ENCODE measurements at places on chromosomes 3 and 15.

DNA sequence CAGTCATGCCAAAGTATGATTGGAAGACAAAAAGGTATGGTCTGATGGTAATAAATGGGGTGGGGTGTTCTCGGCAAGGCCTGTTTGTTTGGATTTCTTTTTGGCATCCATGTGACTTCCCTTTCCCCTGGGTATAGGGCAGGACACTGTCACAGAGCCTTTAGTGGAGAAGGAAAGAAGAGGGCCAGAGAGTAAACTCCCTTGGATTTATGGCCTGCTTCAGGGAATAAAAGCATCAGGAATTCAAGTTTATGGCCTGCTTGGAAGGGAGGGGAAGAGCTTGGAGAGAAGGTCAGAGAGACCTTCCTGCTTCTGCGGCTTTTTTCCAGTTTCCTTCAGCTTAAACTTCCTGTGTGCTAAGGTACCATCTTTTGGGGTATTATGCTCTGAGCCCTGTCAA, 179.4 kb upstream of the ADAMTS9 start:
- no peak for DNase-seq

GRCh38 chr15:41043276-41043951, 72.7 kb downstream of the INO80 start:
- DNase-seq, result no peak

GRCh38 chr15:80999623-81000036, 1.1 kb upstream of the TLNRD1 start:
- DNase-seq, result no peak

DNA sequence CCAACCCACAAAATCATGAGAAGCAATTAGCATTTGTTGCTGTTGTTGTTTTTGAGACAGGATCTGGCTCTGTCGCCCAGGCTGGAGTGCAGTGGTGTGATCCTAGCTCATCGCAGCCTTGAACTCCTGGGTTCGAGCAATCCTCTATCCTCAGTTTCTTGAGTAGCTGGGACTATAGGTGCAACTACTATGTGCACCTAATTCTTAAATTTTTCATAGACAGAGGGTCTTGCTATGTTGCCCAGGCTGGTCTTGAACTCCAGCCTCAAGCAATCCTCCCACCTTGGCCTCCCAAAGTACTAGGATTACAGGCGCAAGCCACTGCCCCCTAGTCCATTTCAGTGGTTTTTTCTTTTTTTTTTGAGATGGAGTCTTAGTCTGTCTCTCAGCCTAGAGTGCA, 18.3 kb downstream of the PARP16 start:
- no peak for DNase-seq

DNA sequence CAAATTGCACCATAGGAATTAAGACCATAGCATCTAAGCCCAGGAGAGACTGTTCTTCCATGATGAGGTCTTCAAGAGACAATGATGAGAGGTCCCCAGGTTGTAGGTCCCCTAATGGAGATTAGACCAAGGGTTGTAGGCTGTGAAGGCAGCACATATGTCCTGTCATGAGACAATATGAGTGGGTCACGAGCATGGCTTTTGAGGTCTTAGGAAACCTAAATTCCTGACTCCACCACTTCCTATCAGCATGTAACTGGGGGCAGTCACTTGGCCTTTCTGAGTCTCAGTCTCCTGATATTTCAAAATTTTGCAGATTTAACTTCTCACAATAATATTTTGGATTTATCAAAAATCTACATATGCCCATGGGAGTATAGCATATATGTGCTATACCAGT, 31.3 kb downstream of the STAC start:
- DNase-seq, result no peak

DNA sequence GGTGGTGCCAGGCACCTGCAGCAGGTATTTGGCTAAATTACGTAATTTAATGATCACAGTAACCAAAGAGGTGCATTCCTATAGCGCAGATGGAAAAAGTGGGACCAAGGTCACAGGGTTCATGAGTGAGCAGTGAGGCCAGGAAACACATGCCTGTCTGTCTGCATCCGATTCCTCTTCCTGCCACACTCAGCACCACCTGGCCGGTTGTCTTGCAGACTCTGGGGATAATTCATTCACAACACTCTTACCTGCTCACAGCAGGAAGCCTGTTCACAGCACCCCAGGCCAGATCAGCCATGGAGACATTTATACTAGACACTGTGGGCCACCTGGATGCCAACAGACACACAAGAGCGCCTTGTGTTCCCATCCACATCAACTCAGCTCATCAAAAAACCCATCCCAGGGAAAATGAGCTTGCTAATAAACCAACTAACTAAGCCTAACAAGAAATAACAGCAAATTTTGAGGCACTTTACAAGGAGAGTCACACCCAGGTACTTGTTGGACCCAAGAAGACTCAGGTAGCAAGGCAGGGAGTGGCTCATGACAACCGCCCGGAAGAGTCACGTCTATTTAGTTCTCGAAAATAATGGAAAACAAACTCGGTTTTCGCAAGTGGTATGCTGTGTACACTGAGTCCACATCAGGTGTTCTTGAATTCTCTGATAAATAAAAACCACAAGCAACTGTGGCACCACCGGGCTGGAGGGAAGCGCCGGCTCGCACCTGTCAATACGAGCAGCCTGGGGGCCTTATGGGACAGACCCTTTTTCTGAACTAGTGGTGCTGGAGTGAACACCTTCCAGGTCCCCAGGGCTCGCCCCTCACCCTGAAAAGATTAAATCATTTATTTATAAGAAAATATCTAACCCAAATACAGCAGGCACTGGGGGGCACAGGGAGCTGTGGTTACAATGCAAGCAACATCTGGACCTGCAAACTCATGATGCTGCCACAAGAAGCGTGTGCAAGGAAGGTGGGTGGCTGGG, 40.5 kb downstream of the FAM174B start:
- DNase-seq, result no peak

DNA sequence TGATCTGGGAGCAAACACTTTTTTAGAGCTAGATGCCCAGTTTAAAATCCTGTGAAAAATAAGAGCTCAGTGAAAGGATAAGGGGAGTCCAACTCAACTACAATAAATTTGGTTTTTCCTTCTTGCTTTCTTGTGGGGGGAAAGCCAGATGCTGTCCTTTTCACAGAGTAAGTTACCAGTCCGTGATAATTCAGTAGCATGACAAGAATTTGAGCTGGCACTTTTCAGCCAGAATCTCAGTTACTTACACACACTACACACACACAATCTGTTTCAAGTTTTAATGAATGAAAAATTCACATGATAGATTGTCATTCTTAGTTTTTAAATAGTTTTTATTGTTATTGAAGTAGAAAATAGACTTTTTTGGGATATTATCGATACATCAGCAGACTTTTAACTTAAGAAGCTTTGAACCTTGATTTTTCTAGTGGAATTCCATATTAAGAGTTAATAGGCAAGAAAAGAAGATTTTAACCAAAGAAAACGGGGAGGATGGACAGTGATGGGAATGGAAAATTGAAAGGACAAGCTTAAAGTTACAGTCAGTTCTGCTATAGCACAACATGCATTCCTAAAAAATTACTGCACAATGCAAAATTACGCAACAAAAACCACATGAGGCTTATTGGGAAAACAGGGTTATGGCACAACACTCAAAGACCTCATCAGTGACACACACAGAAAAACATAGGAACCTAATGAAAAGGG, 47.0 kb downstream of the PSMD6 start:
- no peak for DNase-seq

GRCh38 chr15:59407946-59408345, 30.0 kb upstream of the FAM81A start:
- no peak for DNase-seq

GRCh38 chr3:13818919-13819318, 61.0 kb downstream of the WNT7A start:
- no peak for DNase-seq

DNA sequence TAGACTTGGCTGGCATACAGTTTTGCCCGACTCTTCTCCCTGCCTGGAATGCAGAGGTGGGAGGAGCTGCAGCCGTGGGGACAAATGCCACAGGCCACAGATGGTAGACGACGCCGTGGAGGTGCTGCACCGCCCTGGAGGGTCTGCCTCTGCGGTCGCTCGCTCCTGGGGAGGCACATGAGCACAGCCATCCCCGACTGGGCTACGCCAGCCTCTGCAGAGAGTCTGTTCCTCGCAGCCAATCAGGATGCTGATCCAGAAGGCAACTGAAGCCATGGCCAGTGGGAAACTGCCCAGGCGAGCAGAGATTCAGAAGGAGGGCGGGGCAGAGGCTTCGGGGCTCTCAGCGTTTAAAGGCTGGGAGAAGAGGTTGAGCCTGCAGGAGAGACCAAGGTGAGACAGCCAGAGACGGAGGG, 11.9 kb upstream of the LRRC15 start:
- no peak for DNase-seq

- no peak for DNase-seq
Measured at GRCh38 chr15:74856537-74856936, 13.6 kb upstream of the ULK3 start.

DNA sequence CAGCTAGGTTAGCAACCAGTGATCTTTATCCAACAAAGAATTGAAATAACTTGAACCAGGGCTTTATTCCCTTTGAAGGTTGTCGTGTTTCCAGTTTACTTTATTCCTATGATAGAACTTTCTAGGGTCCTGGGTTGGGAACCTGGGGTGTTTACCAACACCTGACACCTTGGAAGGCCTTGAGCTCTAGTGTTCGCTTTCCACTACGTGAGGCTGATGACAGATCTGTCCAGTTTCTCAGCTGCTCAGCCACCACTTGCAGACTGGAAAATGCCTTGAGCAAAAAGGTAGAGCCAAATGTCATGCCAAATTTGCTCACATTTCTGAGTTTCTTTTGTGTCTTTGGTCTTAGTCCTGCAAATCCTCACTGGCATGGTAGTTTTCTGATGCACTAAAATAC, 227.2 kb downstream of the ADAMTSL3 start:
- no peak for DNase-seq

GRCh38 chr3:188792793-188793192, 379.0 kb upstream of the TPRG1 start:
- DNase-seq, result peak; percentile 25

Measured in left ventricle myocardium inferior (tissue), 1 donor.